Activated naive CD4-positive, alpha-beta T cell treated with anti-CD3 and anti-CD28 coated beads, Interleukin-2, amount 50 U/mL, for 72 hours (primary cell): ENCODE measurements at places on chromosomes 4 and X. TPM values are rescaled to one million over a fixed set of nuclear protein-coding genes. Genes with fewer than 3 reads are reported as not detected.

DNA sequence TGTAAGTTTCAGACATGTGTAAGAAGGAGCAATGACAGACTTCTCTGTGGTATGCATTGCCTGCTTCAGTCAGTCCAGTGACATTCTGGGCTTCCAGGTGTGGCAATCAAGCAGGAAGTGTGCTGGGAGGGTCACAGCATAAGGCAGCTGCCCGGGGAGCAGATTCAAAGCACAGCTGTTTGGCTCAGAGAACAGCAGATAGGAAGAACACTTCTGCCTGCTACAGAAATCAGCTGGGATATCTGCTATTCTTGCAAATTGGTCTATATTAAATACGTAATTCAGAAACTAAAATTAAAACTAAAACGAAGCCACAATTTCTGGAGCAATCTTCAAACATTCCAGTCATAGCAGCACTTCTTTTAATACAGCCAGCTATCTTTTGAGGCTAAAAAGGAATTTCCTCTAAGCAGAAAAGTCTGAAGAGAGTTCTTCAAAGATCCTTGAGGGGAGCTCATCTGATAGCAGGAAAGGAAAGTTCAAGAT, 47.5 kb upstream of the GALNT7 start:
- no peak for DNase-seq

DNA sequence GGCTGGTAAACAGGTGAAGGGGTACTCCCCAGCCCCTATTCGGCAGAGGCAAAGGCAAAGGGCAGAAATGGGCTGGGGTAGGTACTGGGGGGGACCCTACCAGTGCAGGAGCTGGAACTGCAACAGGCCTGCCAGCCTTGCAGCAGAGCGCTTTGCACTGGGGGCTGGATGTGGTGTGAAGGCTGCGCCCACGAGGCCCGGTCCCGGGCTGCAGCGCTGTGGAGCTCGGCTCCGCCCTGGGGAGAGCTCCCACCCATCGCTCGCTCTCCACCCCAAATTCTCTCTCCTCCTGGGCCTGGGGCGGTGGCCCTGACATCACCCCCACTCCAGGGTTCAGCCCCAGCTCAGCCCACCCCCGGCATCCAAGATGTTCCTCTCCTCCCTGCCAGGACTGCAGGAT, 24.2 kb downstream of the IQSEC2 start:
- no peak for DNase-seq

DNA sequence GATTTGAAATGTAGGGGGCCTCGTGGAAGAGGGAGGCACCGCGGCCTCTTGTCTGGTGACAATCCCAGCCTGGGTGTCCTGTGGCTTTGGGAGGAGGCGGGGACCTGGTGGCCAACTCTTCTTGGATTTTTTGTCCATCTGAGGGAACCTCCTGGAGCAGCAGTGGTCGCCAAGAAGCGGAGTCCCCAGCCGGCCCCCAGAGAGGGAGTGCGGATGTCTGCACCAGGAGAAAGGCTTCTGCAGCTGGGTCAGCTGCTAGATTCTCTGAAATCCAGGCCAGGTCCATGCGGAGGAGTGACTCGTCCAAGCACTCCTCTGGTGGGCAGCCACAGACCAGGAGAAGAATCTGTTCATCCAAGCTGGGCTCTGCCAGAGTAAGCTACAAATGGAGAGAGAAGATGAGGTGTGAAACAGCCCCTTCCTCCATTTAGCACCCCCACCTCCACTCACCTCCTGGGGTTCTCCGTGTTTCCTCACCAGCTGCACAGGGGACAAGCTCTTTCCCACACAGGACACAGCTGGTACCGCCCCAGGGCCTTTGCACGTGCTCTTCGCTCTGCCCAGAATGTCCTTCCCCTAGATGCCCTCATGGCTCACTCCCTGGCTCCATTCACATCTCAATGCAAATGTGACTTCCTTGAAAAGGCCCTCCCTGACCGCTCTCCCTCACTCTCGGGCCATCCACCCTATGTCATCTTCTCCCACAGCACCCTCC, 27.6 kb downstream of the C4orf50 start:
- DNase-seq = no peak

GRCh38 chr4:127881563-127881864, 821 bp downstream of the PLK4 start:
- DNase-seq = no peak

DNA sequence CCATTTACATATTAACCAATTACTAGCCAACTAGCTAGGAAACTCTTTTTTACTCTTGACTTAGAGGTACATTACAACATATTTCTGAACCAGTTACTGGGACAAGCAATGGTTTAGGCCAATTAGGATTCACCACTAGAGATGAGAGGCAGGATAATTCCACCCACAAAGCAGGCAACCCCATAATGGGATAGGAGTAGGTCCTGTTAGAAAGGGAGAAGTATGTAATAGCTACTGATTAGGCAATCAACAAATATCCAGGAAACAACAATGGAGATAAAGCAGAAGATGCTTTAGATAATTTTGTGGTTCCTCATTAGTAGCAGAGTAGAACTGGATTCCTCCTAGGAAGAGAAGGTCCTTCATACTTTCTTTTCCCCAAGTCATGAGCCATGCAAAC, 173.8 kb upstream of the GLRA2 start:
- no peak for DNase-seq

- DNase-seq = no peak
These were observed 81.7 kb downstream of the PCDH19 start for GRCh38 chrX:100328351-100328750.

DNA sequence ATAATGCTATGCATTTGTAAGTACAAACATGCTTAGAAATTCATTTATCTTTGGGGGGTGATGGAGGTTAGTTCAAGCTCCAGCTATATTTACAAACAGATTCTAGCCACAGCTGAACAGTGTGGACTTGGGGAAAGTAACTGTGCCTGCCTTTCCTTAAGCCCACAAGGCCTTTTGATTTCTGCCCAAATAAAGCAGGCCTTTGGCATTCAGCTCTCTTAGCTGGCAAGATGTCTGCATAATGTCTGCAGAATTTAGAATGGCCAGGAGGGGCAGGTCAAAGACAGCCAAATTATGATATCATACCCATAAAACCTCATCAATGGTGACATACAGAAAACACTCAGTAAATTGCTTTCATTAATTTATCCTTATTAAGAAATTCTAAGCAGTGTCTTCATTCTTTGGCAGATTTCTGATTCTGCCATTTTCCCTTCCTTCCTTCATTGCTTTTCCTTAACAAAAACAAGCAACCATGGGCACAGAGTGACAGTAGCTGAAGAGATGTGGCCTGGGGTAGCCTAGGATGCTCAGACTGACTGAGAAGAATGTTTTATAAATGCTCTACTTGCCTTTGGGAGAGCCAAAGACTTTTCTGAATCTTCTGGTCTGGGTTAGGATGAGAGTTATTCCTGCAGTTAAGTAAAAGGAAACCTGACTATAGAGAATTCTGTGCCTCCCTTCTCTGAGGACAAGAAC, 538.7 kb upstream of the NR3C2 start:
- DNase-seq = no peak

Gene AKAP14
- not detected for total RNA-seq

Gene ABLIM2
- total RNA-seq = 0.27 TPM

Gene FMR1NB
- total RNA-seq = 0.30 TPM

Gene TMA16
- 20.2 TPM for total RNA-seq
